Mucosa of descending colon (tissue), 3 donors: ENCODE measurements at places on chromosomes 6 and 20.

DNA sequence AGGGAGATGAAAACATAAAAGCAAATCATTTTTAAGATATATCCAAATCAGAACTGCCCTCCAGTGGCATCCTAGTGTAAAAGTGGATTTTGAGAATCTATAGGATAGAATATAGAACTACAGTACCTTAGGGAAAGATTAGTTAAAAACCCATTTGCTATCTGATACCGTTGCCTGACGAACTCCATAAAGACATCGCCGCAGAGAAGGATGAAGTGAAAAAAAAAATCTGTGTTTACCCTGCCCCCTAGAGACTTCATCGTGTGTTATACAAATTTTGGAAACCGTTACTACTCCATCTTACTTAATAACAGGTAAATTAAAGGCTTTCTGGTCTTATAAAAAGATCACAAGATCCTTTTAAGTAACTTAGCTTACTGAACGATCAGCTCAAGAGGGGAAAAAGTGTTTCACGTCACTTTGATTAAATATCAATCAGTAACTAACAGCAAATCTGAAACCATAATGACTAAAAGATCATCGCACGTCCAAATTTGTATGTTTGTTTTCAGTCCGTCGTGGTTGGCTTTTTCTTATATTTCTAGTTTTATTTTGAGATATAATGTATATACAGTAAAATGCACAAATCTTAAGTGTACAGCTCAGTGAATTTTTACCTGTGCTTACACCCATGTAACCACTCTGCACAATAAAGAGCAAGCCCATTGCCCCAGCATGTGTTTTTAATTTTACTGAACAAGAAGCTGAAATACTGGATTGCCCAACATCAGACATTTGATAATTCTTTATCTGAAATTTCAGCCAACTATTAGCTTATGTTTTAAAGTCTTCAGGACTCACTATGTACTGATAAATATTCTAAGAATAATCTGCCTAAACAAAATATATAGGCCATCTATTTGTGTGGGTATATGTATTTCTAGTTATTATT is 881 bp upstream of the MCM3 start:
- DNase-seq, result no peak

- no peak for DNase-seq
Measured at GRCh38 chr6:79158856-79159516, 75.5 kb downstream of the HMGN3 start.

DNA sequence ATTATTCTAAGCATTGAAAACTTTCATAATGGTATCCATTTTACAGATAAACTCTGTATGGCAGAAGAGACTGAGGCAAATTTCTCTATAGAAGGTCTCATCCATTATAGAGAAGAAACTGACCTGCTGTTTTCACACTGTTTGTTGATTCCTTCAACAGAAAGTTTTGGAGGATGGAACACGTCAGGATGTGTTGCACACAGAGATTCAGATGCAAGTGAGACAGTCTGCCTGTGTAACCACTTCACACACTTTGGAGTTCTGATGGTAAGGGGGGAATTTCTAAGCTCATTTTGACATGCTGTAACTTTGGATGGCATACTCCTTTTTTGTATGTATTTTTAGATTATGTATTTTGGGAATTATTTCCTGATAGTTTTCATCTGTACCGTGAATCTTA is 109.3 kb downstream of the ADGRG6 start:
- no peak for DNase-seq

- peak; percentile 76 for DNase-seq
Measured at GRCh38 chr6:39347906-39348585, 25.5 kb upstream of the KCNK16 start.

DNA sequence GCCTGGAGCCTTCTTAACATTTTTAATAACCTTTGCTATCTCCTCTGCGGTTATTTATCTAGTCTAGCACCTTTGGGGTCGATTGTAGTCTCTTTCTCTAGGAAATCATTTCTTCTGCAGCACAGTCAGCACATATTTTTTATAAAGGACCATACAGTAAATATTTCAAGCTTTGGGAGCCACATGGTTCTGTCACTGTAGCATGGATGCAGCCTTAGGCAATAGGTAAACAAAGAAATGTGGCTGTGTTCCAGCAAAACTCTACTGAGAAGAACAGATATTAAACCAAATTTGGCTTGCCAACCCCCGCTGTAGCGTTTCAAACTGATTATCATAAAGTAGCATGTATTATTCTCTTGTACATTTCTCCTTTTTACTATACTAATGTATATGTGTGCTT is 95.7 kb downstream of the SLC23A2 start:
- no peak for DNase-seq

- peak; percentile 77 for DNase-seq
Measured at GRCh38 chr6:73388800-73389512, 5.7 kb upstream of the DDX43 start.

DNA sequence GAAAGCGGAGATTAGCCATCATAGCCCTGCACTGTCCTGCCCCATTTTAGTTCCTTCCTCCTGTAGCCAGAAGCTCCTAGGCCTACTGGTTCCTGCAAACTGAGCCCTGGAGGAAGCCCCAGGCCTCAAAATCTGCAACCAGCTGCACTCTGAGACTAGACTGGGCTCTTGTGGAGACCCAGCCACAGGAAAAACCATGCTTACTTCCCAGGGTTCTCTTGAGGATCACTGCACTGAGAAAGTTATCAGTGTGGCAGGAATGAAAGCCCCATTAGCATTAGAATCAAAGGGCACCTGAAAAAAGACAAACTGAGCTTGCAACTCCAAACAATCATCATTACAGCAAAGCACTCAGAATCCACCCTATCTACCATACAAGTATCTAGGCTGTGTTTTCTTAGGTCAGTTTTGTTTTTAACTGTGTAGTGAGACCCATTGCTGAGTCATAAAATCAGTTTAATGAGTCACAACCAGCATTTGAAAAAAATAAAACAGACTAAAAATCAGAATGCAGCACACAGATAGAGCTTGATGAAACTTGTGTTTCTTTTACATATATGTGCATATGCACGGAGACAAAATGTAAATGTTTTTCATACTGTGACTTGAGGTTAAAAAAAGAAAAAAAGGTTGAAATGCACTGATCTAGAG is 91.0 kb downstream of the UNC5CL start:
- DNase-seq, result no peak

DNA sequence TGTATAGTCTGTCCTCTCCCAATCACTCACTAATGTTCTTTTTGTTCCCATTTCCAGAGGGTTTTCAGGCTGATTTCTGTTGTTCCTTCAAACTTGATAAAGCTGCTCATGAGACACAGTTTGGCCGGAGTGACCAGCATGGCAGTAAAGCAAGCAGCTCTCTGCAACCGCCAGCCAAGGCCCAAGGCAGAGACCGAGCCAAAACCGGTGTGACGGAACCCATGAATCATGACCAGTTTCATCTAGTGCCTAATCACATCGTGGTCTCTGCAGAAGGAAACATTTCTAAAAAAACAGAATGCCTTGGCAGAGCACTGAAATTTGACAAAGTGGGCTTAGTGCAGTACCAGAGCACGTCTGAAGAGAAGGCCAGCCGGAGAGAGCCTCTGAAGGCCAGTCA is 14.8 kb upstream of the RPL7L1 start:
- DNase-seq, result no peak

GRCh38 chr6:97591955-97592354 is 308.9 kb upstream of the MMS22L start:
- no peak for DNase-seq

DNA sequence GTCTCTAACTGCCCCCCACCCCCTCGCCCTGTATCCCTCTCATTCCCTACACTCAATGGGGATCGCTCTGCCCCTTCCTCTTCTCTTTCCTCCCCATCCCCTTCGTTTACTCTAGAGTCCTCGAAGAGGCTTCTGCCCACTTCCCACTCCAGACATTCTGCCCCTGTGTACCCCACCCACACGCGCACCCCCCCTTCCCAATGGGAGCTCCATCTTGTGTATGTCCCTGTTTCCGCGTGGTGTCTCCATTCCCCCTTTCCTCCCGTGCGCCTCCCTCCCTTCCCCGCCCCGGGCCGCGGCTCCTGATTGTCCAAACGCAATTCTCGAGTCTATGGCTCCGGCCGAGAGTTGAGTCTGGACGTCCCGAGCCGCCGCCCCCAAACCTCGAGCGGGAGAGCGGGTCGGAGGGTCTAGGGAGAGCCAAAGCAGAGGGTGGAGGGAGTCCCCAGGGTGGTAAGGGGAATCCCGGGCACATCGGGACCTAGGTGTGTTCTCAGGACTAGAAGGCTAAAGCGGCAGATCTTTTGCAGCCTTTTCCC is 679 bp upstream of the RING1 start:
- DNase-seq, result peak; percentile 64

DNA sequence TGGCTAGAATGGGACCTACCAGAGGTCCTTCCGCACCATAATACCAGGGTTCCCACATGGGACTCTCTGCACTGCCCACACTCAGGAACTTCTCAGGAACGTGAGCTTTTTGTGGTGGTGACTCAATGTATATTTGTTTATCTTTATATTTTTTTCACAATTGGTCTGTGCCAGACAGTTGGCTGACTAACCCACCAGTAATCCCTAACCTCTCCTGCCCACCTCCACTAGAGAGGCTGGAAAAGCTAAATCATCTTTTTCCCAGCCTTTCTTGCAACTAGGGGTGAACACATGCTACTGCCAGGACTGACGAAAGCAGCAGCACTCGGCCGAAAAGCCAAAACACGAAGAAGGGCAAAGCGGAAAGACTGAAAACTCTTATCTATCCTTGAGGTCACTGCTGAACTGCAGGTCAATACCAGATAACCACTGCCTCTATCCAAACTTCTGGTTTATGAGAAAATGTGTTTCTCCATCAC is 112.9 kb downstream of the TRERF1 start:
- DNase-seq, result no peak

GRCh38 chr6:108604156-108604555 is 43.4 kb downstream of the FOXO3 start:
- DNase-seq, result no peak

- DNase-seq, result no peak
Measured at GRCh38 chr20:37299718-37300528, 10.5 kb downstream of the MANBAL start.

DNA sequence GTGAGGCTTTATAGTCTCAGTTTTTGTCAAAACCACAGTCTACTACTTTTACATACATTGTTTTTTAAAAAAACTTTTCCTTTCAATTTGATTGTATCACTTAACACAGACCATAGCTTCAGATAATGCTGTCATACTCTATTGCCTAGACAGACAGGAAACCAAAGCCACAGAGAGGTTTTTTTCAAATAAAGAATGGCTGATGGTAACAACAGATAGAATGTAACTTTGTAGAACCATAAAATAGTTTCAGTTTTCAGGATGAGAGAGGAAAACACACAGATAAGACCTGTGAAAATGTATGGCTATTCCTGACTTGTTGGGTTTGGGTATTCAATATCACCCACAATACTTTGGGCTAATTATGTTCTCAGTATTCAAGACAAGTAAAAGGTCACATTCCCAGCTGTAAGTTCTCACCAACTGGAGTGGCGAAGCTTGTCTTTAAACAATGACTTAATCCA is 94.0 kb downstream of the ADGRG6 start:
- DNase-seq, result no peak

- no peak for DNase-seq
Measured at GRCh38 chr20:40535816-40536215, 153.2 kb downstream of the MAFB start.

DNA sequence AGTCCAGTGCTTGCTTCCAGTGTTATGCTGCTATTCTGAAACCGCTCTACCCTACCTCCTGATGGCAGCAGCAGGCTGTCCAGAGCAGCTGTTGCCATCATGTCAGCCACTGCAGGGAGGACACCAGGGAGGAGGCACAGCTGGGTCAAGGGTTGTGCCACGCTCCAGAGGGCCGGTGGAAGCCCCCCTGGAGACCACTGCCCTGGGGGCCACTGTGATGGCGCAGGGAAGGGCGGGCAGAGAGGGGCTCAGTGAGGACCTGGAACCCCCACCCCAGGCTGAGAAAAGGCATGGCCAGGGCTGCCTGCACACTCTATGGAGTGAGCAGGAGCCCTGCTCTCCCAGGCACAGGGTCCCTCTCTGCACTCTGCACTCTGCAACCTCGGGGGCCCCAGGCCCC is 271.3 kb upstream of the BTBD3 start:
- no peak for DNase-seq

- peak; percentile 31 for DNase-seq
Measured at GRCh38 chr6:33802186-33802958, 1.4 kb downstream of the MLN start.

GRCh38 chr20:35947489-35947888 is 6.8 kb downstream of the SCAND1 start:
- no peak for DNase-seq

DNA sequence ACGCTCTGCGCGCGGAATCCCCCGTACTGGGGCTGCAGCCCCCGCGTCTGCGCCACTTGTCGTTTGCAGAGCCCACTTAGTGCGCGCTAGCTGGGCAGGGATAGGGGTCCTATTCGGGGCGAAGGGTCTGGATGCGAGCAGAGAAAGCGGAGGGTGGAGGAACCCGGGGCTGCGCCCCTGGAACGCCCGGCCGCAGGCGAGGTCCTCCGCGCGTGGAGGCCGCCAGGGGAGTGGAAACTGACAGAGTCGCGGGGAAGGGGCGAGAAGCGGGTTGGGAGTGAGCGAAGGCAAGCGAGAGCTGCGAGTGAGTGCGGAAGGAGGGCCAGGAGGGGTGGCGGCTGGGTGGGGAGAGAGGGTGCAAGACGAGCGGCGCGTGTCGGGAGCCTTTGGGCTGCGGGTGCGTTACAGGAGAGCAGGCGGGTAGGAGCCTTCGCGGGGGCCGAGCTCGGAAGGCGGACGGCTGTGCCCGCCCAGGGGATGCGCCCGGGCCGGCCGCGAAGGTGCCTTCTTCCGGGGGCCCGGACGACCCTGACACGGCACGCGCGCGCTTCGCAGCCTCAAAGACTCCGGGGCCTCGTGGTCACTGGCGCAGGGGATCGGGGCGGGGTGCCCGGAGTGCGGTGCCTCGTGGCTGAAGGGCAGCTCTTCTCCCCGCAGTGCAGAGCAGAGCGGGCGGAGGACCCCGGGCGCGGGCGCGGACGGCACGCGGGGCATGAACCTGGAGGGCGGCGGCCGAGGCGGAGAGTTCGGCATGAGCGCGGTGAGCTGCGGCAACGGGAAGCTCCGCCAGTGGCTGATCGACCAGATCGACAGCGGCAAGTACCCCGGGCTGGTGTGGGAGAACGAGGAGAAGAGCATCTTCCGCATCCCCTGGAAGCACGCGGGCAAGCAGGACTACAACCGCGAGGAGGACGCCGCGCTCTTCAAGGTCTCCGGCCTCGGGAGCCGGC is 1.2 kb downstream of the IRF4 start:
- no peak for DNase-seq

- no peak for DNase-seq
Measured at GRCh38 chr6:157215717-157216116, 107.6 kb downstream of the TMEM242 start.

GRCh38 chr6:80446454-80447045 is 340.1 kb downstream of the BCKDHB start:
- no peak for DNase-seq

GRCh38 chr6:12911427-12911826 is 194.9 kb downstream of the PHACTR1 start:
- DNase-seq, result no peak
